ENCODE measurements at places on chromosomes 11 and 22.

DNA sequence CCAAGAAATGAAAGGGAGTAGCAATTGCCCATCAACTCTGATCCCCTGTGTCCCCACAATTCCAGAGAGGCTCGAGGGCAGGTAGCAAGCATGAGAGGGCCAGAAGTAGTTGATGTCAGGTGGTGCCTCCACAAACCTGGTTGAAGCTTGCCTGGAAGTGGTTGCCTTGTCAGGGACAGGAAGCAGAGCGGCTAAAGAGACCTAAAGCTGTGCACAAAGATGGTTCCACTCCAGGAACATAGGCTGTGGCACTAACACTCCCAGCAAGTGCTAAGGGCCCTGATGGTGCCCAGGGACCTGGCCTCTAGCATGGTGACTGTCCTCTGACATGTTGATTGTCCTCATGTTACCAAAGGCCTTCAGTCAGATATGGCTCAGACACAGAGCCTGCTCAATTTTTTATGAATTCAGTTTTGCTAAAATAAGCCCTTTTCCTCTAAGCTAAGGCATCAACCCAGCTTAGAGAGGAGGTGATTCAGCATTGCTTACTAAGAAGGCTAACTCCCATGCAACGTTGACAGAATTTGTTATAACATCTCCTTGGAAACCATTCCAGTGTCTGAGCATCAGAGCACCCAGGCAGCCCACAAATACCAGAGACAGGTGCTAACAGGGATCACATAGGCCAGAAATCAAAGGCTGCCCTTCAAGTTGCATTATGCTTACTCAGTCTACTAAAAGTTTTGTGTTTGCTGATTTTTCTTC lies 196.3 kb upstream of the ARHGAP20 start:
- DNase-seq, result no peak

DNA sequence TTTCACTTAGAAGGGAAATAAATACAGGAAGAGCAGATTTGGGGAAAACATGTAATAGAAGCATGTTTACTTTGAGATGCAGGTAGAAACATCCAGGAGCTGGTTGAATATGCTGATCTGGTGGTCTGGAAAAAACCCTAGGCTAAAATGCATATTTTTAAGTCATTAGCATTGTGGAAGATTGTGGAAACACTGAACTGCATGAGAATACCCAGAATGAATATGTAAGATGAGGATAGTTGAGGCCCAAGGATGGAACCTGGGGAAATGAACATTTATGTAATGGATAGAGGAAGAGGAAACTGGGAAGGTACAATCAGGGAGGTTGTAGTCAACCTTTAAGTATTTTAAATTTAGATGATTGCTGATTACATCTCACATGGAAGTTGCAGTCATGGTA lies 269.4 kb downstream of the DDX10 start:
- DNase-seq, result no peak

- peak; percentile 52 for DNase-seq
Observed at GRCh38 chr22:24772493-24773220, 1.9 kb downstream of the PIWIL3 start.

DNA sequence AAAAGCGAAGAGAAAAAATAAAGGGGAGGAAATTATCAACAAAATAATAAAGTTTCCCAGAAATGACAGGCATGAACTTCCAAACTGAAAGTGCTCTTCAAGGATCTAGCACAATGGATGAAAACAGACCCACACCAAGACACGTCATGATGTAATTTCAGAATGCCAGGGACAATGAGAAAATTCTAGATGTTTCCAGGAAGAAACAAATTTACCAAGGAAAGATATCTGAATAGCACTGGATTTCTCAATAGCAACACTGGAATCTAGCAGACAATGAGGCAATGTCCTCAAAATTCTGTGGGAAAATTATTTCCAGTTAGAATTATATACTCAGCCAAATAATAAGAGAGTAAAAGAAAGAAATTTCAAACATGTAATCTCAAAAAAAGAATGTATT lies 46.0 kb downstream of the DENND5A start:
- DNase-seq, result no peak

GRCh38 chr22:29871684-29872083 lies 11.3 kb upstream of the MTMR3 start:
- no peak for DNase-seq

DNA sequence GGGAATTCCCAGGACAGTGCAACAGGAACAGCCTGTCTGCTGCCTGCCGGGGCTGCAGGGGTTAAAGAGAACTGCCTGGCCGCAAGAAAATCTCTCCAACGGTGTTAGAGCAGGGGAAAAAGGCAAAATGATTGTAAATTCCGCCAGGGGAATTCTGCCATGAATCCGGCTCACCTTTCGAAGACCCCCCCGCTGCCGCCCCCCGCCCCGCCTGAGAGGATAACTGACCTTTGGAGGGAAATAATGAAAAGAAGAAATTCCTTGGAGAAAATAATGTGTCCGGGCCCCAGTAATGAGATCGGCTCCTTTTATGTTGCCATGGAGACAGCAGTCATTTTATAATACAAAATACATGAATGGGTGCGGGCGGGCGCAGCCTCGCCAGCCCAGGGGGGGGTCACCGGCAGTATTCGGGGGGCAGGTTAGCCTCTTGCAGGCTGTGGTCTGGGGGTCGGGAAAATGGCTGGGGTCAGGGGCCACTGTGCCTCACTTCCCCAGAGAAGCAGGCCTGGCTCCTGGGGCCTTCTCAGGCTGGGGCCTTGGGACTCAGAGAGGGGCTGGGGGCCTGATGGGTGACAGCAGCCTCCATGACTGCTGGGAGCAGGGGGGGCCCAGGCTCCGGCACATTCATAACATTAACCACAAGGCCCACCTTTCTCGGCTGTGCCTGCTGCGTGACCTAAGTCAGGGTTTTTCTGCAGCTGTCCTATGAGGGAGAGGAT lies 228.1 kb downstream of the MN1 start:
- DNase-seq, result no peak

DNA sequence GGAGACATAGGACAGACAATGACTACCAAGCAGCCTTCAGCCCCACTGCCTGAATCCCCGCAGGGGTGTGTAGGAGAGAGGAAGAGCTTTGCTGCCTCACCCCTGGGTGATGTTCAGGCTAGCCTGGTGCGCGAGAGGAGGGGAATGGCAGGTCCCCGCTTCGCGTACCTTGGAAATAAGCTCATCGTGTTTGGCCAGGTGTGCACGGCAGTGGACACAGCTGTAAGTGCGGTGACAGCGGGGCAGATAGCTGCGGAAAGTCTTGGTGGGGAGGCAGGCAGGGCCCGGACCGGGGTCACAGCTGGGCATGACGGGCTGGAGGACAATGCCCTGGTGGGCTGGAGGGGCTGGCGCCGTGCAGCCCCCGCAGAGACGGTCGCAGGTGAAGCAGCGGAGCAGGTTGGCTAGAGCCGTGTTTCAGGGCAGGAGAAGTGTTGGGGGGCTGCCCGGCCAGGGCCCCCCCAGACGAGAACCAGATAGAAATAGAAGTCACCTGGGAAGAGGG lies 2.9 kb downstream of the YPEL4 start:
- no peak for DNase-seq

- no peak for DNase-seq
Observed at GRCh38 chr22:26502688-26503561, 9.3 kb downstream of the TFIP11 start.

DNA sequence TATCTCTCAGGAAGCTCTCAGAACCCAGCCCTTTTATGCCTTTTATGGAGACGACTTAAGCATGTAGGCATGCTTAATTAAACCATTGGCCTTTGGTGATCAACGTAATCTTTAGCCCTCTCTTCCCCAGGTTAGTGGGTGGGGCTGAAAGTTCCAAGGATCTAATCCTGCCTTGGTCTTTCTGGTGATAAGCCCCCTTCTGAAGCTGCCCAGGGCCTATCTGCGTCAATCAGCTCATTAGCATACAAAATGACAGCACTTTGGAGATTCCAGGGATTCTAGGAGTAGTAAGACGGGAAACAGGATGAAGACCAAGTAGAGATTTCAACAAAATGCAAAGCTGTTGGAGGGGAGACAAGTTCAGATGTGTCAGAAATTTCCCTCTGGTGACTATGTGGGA lies 3.1 kb downstream of the FAM118A start:
- DNase-seq, result no peak

DNA sequence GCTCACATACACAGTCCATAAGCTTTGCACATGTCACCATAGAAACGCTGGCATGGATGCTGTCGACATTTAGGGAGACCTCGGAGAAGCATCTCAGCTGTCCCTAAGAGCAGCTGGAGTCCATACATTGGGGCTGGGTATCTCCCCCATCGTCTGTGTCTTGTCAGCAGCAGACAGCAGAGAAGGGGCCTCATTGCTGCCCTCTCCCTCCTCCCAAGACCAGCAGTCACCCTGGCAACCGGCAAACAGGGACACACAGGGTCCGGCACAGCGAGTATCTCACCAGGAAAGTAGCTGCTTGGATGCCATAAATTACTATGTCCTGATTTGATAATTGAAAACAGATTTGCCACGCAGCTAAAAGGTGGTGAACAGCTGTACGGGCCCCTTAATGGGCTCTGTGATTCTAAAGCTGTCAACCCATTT lies 84.4 kb downstream of the CD44 start:
- DNase-seq, result no peak

GRCh38 chr22:44995105-44995514 lies 14.7 kb downstream of the PHF21B start:
- no peak for DNase-seq

DNA sequence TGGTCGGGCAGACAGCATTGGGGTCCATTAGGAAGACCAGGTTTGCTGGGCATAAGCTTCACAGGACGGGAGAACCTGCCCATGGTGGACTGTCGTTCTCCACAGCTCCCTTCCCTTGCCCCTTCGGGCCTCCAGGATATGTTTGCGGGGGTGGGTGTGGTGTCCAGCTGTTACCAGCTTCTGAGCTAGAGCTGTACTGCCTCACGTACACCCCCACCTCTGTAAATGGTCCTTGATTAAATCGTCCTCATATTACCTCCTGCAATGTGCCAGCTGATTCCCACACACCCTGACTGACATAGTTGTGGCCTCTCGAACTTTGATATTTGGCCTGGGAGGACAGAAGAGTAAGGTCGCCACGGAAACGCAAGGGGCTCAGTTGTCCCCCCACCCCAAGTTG lies 16.2 kb upstream of the BCR start:
- no peak for DNase-seq

- DNase-seq, result no peak
Observed at GRCh38 chr11:84788220-84788619, 838.9 kb downstream of the DLG2 start.

GRCh38 chr11:94332814-94333213 lies 28.4 kb downstream of the IZUMO1R start:
- DNase-seq, result no peak

- no peak for DNase-seq
Observed at GRCh38 chr22:49589301-49589700, 238.4 kb downstream of the BRD1 start.

DNA sequence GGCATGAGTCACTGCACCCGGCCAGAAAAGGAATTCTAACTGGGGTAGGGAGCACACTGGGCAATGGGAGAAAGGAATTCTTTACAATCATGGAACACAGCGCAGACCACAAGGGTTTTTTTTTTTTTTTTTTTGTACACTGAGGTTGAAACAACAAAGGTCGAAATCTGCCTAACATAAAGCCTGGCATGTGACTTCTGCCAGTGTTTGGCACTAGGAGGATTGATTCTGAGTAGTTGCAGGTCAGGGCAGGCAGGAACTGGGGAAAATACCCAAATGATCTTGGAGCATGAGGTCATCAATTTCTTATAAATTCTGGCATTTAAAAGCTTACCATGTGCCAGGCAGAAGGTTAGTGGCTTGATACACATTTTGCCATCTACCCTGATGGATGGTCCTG lies 202.0 kb upstream of the SNX19 start:
- DNase-seq, result no peak

DNA sequence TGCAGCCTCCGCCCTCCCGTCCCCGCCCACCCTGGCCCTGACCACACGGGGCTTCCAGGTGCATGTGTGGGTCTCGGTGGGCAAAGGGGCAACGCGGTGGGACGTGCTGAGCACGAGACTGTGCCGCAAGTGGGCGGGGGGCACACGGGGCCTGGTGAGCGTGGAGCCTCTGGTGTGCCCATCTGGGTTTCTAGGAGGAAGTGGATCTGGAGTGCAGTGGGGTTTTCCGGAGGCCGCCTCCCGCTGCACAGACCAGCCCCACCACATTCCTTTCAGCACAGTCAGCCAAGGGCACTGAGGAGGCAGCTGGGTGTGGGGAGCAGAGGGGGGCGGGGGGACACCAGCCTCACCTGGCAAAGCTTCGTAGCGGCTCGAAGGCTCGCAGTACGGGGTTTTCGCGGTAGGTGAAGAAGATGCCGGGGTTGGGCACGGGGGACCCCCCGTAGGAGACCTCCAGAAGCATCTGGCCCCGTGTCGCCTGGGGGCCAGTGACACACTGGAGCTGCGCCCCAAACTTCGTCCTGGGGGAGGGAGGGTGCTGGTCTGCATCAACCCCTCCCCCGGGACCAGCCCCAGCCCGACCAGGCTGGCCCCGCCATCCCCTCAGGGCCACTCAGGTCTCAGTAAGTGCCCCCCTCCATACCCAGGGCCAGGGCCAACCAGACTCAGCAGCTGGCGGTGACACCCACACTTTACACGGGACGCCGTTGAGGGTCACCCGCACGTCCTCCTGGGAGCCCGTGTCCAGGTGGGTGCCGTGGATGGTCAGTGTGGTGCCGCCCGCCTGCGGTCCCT lies 12.4 kb upstream of the MAPK11 start:
- DNase-seq, result no peak

- no peak for DNase-seq
Observed at GRCh38 chr22:23769321-23769965, 1.7 kb upstream of the CHCHD10 start.

DNA sequence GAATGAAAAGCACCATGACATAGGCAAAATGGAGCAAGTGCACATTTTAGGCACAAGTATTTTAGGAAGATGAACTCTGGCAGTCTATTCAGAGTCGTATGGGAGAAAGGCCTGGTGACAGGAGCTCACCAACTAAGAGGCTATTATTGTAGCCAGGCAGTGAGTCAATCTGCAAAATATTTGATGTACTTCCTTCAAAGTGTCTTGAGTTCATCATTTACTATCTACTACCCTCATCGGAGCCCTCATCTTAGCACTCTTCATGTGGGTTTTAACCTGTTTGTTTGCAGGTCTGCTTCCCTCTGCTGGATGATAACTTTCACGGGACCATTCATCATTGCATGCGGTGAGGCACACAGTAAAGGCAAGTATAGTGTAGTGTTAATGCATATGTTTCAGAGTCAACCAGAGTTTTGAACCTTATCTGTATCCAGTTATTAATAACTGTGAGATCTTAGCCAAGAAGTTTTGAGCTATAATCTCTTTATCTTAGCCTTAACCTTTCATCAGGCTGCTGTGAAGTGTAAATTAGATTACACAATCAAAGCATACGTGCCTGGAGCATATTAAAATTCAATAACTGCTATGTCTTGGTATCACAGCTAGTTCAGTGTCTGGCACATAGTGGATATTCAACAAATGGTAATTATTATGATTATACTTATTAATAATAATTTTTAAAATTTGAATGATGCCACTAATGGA lies 70.9 kb upstream of the SC5D start:
- no peak for DNase-seq

DNA sequence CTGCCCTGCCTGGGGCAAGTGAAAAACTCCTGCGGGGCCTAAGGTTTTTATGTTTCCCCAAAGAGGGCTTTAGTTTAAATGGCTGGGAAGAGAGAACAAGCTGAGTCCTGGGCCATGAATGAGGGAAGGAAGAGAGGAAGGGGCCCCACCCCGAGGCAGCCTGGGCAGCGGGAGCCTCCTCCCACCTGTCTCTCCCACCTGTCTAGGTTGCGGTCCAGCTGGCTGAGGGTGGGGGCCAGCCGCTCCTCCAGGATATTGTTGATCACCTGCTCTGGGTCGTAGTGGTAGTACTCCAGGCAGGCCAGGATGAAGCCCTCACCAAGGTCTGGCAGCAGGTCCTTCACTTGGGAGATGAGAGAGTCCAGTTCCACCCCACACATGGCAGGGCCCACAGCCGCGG lies 34.6 kb downstream of the UQCR10 start:
- no peak for DNase-seq

- no peak for DNase-seq
Observed at GRCh38 chr11:117438371-117439000, 110.8 kb downstream of the CEP164 start.

Data from HuH-7.5 (cell line).